ENCODE measurements at places on chromosomes 2 and 18.

GRCh38 chr2:109033171-109033570, 44.2 kb upstream of the EDAR start:
- H3K4me1 ChIP-seq = peaks cover 43% of the 10 kb centered on the region
- peak overlapping the region; percentile 66 for H3K27ac ChIP-seq
- no peak overlapping the region for H3K4me3 ChIP-seq
- no peaks in the 10 kb centered on the region for H3K27me3 ChIP-seq
- no peaks in the 10 kb centered on the region for H3K36me3 ChIP-seq
- no peak for DNase-seq

DNA sequence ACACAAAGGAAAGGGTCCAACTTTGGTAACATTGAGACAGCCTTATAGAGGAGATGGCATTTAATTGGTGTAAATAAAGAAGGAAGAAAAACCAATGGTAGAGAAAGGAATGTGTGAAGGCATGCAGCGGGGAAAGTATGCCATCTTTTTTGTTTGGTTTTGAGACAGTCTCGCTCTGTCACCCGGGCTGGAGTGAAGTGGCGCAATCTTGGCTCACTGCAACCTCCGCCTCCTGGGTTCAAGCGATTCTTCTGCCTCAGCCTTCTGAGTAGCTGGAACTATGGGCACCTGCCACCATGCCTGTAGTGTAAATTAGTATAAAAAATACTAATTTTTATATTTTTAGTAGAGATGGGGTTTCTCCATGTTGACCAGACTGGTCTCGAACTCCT, 6.4 kb downstream of the RIOK3 start:
- H3K36me3 ChIP-seq = peaks cover 22% of the 10 kb centered on the region
- H3K27me3 ChIP-seq = no peaks in the 10 kb centered on the region
- peaks cover 20% of the 10 kb centered on the region for H3K4me1 ChIP-seq

DNA sequence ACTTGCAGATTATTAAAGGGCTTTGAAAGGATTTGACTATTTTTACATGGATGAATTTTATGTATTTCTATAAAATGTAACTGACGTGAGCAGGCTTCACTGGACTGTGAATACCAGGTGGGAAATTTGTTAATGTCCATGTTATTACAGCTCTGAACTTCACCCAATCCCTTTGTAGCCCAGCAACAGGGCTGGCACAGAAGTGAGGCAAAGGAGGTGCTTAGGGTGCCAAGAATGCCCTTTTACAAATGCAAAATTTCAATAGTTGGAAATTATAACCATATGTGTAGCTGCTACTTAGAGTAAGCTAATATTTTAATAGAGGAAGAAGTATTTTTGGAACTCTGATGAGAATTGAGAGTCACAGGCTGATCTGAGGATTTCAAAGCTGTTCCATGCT, 53.7 kb upstream of the FAM98A start:
- H3K27me3 ChIP-seq = no peaks in the 10 kb centered on the region
- no peak for DNase-seq
- H3K36me3 ChIP-seq = no peaks in the 10 kb centered on the region
- H3K4me1 ChIP-seq = no peaks in the 10 kb centered on the region
- no peak overlapping the region for H3K4me3 ChIP-seq
- H3K27ac ChIP-seq = no peak overlapping the region

DNA sequence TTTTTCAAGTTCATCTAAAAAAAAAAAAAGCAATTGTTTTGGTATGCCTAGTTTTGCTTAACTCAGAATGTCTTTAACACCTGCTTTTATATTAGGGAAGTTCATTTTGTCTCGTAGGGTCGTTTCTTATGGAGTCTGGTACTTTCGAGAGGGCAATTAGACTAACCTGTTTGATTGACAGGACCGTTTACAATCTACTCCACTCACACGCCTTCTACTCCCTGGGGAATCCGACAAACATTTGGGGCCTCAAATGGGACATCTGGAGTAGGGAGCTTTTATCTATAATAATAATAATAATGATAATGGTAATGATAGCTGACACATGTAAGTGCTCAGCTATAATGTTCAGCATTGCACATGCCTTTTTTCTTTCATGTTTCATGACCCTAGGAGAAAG, 261.6 kb upstream of the RASGRP3 start:
- H3K4me1 ChIP-seq = no peaks in the 10 kb centered on the region
- no peak overlapping the region for H3K4me3 ChIP-seq
- DNase-seq = no peak
- H3K36me3 ChIP-seq = no peaks in the 10 kb centered on the region
- H3K27ac ChIP-seq = no peak overlapping the region

DNA sequence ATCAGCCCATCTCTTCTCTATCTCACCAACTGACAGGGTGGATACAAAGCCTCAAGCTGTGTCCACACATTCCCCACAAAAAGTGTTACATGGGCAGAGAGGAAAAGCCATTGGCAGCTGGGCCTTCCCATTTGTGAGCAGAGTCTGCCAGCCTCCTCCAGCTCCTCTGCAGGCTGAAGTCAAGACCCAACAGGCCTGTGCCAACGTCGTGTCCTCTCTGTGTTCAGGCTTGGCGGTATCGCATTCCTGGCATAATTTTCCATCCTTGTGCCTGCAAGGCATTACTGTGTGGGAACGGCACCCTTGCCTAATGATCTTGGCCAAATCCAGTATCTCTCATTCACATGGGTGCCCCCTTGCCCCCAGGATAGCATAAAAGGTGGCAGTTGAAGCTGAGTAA, 41.5 kb upstream of the APCDD1 start:
- no peaks in the 10 kb centered on the region for H3K36me3 ChIP-seq
- DNase-seq = no peak
- H3K27me3 ChIP-seq = no peaks in the 10 kb centered on the region
- no peak overlapping the region for H3K27ac ChIP-seq

GRCh38 chr2:236273126-236273525, 8.9 kb upstream of the ASB18 start:
- no peaks in the 10 kb centered on the region for H3K27me3 ChIP-seq
- DNase-seq = no peak
- no peaks in the 10 kb centered on the region for H3K36me3 ChIP-seq
- H3K4me1 ChIP-seq = no peaks in the 10 kb centered on the region

DNA sequence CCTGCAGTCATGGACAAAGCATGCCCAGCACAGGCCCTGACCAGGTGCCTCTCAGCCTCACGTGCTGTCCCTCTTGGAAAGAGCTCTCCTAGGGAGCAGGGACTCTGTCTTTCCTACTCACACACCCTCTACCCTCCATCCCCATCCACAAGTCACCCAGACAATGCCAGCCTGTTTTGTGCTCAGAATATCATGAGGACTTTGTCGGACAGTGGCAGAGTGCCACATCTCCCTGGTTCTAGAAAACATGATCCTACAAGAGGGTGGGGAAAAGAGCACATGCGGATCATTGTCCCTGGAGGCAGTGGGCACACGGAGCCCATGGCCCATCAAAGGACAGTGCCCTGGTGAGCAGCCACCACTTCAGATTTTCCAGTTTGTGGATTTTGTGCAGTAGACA, 3.7 kb upstream of the MAL start:
- H3K4me3 ChIP-seq = no peak overlapping the region
- DNase-seq = no peak
- no peaks in the 10 kb centered on the region for H3K36me3 ChIP-seq
- peaks cover 34% of the 10 kb centered on the region for H3K4me1 ChIP-seq

- no peak overlapping the region for H3K4me3 ChIP-seq
- DNase-seq = no peak
- no peaks in the 10 kb centered on the region for H3K27me3 ChIP-seq
- no peaks in the 10 kb centered on the region for H3K36me3 ChIP-seq
- no peak overlapping the region for H3K27ac ChIP-seq
Measured at GRCh38 chr2:122139739-122140420, 384.4 kb downstream of the TSN start.

Measured in effector memory CD4-positive, alpha-beta T cell (primary cell).